ENCODE measurements at places on chromosomes 16 and 17.
A peak's percentile ranks its signal among the peaks of the same experiment; 100 is the strongest.

- peak; percentile 73 for DNase-seq
Observed at GRCh38 chr17:27651411-27652345, 20.7 kb downstream of the LGALS9 start.

DNA sequence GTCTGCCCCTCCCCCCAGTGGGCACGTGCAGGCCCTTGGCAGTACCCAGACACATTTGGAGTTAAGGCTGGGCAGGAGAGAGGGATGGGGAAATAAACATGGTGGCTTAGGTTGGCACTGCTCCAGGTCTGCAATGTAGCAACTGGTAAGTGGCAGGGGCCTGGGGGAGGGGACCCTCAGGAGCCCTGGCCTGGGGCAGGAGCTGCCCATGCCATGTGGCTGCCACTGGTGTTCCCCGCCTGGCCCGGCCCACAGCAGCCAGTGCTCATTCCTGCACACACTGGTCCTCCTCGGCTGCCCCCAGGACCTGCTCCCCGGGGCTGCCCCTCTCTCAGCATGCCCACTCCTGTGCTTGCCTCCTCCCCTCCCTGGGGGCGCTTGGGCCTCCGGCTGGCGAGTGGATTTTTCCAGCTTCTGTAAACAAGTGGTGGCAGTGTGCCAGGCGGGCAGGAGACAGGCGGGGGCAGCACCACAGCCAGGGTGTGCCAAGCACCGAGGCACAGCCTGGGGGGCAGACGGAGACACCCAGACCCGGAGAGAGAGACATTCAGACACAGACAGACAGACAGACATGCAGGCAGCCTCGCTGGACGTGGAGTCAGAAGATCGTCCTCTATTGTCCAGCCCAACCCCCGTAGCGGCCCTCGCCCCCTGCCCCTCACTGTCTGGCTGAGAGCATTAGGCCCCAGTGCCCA is 9.4 kb downstream of the THRA start:
- DNase-seq, result peak; percentile 28

GRCh38 chr16:67173808-67174705 is 3.7 kb downstream of the NOL3 start:
- peak; percentile 84 for DNase-seq

DNA sequence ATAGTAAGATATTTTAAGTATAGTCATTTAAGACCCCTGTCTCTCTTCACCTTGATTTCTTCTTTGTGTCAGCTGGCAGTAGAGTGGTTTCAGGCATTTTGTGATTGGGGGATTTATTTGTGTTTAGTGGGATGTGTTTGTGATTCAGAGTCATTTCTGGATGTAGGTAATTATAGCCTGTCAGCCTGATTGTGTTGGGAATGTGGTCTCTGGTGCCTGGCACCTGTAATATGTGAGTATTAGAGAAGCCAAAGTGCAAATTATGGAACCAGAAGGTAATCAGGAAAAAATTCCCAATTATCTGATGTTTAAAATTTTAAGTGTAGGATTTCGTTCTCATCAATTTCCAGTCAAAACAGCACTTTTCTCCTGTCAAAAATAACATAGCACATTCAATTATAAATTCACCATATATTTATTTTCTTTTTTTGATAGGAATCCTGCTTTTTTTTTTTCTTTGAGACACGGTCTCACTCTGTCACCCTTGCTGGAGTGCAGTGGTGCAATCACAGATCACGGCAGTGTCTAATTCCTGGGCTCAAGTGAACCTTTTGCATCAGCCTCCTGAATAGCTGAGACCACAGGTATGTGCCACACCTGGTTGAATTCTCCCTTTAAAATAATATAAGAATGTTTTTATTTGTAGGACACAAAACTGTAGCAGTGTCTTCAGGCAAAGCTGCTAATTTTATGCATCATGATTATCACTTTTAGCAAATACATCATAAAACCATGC is 42.7 kb downstream of the ATF7IP2 start:
- no peak for DNase-seq

GRCh38 chr16:50102051-50102746 is 36.4 kb downstream of the HEATR3 start:
- no peak for DNase-seq

- no peak for DNase-seq
Observed at GRCh38 chr17:72342627-72343527, 222.1 kb downstream of the SOX9 start.

DNA sequence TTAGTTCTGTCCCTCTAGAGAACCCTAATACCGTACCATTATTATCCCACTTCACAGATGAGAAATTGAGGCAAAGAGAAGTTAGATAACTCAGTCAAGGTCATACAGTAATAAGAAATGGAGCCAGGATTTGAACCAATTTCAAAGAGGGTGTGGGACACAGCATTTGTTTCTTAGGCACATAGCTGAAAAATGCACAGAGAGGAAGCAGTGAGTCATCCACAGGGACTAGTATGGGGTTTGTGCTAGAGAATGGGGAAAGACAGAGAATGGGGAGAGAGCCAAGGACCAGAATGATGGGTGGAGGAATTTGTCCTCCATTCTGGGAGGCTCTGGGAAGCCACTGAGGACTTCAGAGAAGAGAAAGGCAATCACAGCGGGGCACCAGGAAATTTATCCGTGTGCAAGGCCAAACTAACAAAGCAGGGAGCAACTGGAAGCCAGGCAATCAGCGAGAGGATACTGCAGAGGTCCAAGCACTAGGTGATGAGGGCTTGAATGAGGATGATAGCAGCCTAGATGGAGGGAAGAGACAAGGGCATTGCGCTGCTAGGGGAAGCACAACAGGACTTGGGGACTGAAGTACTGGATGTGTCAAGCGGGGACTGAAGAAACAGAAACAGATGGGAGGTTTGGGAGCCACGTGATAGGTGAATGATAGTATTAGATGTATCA is 78.1 kb upstream of the ZFHX3 start:
- DNase-seq, result no peak

DNA sequence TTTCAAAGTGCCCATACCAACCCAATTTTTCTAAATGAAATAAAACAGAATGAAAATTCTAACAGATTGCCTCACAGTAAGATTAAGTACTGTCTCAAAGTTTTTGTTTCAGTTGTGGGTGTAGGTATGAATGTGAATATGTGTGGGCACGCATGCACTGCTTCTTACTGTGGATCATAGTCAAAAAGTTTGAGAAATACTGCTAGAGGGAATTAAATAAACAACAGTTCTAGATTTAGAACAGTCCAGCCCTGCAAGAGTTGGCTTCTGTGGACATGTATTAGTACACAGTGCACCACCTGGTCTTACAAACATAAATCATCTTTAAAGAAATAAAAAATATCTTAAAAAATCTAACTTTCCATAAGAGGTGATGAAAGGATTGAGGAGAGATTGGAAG is 8.4 kb downstream of the ZNF652 start:
- no peak for DNase-seq

- peak; percentile 67 for DNase-seq
Observed at GRCh38 chr17:77375917-77376651, 235.3 kb downstream of the SEC14L1 start.

DNA sequence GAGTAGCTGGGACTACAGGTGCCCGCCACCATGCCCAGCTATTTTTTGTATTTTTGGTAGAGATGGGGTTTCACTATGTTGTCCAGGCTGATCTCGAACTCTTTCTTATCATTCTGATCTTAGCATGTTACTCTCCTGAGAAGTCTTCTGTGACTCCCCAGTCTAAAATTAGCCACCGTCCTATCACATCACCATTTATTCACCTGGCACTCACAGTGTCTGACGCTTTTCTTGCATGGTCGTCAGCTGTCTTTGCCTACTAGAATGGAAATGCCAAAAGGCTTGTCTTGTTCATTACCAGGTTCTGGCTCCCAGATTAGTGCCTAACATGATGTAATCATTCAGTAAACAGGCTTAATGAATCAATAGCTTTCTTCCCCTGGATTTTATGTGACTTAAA is 23.8 kb downstream of the TOM1L1 start:
- no peak for DNase-seq

DNA sequence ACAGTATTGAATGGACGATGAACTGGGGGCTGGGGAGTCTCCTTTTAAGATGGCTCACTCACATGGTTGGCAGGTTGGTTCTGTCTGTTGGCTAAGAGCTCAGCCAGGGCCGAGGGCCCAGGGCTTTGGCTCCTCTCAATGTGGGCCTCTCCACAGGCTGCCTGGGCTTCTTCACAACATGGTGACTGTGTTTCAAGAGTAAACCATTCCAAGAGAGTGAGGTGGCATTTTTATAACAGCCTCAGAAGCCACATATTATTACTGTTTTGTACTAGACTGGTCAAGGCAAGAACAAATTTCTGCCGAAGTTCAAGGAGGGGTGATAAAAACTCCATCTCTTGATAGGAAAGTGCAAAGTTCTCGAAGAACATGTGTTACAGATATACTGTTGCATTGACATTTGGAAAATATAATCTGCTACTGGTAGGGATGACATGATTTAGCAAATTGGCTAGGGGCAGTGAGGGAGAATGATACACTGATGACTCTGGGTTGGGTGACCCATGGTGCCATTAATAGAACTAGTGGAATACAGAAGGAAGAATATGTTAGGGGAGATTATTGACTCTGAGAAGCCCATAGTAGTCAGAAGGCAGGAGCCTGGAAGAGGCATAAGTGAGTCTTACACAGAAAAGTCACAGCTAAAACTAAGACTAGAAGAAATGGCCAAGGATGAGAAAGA is 13.7 kb downstream of the KRABD2 start:
- no peak for DNase-seq

- DNase-seq, result no peak
Observed at GRCh38 chr16:19474617-19475016, 47.3 kb downstream of the GDE1 start.

GRCh38 chr16:70429888-70430666 is 8.8 kb downstream of the ST3GAL2 start:
- no peak for DNase-seq

DNA sequence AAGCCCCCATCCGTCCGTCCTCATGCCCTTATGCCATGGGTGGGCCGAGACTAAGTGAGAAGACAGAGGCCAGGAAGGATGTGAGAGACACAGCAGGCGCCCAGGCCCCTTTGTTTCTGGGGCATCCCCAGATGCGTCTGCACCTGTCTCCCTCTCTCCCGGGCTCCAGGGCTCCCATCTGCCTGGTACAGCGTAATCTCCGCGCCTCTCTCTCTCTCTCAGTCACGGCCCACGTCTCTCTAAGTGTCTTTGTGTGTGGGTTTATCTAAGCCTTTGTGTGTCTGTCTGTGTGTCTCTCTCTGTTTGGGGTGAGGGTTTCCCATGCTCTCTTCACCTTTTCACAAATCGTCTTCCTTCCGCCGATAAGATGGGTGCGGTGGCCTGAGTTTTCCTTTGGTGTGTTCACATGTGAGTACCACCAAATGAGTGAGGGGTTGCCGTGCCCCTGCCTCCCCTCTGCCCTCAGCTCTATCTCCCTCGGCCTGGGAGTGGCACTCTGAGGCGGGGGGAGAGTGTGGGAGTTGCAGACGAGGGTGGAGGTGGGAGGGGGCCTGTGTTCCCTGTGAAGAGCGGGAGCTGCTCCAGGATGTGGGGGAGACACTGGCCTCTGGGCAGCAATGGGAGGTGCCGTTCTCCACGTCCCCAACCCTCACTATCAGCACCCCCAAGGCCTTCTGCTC is 25.8 kb upstream of the ABCC3 start:
- no peak for DNase-seq

DNA sequence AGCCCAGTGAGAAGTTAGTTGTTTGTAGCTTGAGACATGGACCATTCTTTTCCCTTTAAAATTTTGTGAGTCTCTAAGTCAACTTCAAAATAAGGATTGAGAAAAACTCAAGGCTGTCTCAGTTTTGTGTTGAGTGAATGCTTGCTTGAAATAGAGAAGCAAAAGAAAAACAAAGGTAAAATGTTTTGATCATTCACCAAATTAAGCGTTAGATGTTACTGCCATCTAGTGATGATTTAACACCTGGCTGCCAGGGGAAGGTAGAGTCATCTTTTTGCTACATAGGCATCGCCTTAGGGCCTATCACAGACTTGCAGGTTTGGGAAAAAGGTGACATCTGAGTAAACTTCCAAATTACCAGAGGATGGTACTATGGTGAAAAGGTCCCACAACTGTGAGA is 74.4 kb downstream of the PCTP start:
- no peak for DNase-seq

DNA sequence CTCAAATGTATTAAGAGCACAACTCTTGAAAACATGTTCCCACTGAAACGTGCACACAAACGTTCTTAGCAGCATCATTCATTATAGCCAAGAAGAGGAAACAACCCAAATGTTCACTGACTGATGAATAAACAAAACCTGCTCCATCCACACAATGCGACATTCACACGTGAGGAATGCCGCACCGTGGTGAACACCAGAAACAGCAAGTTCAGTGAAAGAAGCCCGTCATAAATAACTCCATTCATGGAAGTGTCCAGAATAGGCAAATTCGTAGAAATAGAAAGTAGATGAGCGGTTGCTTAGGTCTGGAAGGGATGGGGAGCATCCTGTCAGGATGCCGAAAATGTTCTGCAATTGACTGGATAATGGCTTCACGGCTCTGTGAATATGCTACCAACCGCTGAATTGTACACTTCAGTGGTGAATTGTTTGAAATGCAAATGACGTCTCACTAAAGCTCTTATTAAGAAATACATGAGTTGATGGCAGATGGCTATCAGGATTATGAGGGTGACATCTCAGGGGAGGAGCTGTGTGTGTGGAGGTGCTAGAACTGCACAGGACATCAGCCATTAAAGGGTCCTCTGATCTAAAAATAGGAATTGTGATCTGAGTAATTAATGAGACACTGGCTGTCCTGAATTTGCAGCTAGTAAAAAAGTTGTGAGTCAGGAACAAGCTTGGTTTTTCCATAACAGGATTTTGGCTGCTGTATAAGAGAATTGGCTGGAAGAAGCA is 771.0 kb downstream of the KCNJ18 start:
- DNase-seq, result no peak

DNA sequence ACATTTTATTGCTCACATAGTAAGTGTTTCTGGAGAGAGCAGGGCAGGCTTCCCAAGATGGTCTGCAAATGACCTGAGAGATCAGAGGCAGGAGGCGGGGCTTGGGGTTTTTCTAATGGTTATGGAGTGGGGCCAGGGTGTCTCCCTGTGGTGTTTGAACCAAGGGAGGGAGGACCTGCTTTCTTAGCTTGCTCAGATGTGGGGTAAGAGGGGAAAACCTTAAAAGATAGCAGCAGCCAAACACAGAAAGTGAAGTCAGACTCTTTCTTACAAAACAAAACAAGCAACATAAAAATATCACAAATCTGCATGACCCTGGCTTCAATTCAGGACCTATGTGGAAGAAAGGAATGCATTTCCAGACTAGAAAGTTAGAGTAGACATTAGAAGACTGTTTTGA is 22.9 kb upstream of the DNAJA2 start:
- DNase-seq, result peak; percentile 43

GRCh38 chr17:73974536-73974935 is 228.9 kb upstream of the RPL38 start:
- no peak for DNase-seq
